HEK293T (cell line): ENCODE measurements at places on chromosomes 2 and 18.

GRCh38 chr2:217822296-217823252 lies 180.2 kb downstream of the TNS1 start:
- no peak for DNase-seq

DNA sequence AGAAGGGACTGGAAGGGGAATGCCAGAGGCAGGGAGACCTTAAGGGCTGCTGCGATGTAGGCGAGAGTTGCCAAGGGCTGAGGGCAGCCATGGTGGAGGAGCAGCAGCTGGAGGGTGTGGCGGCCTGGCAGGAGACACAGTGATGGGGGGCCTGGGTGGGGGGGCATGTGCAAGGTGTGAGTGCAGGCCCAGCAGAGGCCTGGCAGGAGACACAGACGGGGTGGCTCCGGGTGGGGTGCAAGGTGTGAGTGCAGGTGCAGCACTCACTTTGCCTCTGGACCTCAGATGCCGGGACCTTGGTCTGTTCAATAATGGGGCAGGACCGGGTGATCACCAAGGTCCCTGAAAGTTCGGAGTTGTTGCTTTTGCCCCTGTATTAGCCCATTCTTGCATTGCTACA lies 76.2 kb upstream of the ODC1 start:
- DNase-seq: no peak

- DNase-seq: no peak
Measured at GRCh38 chr2:55879976-55880375, 43.6 kb downstream of the EFEMP1 start.

- no peak for DNase-seq
Measured at GRCh38 chr2:231708773-231709635, 679 bp downstream of the PTMA start.

GRCh38 chr2:213932-214693 lies 49.7 kb downstream of the SH3YL1 start:
- no peak for DNase-seq

DNA sequence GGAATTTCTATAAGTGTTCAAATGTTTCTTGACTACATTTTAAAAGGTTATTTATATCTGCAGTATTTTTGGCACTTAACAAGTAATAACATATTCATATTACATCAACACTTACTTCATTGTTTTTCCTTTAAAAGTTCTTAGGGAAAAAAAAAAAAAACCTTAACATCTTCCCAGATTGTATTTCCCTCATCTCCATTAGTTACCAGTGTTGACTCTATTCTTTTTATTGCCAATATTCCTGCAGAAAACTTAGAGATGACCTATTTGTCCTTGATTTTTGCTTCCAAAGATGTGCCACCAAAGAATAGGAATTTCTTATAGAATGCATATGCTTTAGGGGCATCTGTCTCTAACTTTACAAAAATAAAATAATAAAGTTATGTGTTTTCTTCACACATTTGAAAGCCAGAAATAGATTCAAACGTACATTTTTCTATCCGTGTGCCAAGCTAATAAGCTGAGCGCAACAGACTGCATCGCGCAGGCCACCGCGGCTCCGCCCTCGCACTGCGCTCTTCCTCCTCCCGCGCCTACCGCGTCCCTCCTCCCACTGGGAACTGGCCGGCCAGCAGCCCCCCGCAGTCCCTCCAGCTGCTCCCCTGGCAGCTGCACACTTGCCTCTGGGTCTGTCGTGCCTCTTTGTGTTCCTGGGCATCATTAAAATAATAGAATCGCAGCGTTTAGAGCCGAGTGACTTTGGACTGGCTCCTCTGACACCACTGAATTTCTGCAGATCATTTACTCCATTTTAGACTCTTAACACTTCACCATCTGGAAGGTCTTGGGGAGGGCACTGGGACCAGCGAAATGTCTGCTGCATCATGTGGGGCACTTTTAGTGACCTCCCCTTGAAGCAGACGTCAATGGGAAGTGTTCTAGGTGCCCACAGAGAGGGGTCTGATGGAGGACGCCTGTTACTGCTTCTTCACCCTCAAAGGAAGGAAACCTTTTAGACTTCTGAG lies 21.2 kb upstream of the NAB1 start:
- DNase-seq: no peak

DNA sequence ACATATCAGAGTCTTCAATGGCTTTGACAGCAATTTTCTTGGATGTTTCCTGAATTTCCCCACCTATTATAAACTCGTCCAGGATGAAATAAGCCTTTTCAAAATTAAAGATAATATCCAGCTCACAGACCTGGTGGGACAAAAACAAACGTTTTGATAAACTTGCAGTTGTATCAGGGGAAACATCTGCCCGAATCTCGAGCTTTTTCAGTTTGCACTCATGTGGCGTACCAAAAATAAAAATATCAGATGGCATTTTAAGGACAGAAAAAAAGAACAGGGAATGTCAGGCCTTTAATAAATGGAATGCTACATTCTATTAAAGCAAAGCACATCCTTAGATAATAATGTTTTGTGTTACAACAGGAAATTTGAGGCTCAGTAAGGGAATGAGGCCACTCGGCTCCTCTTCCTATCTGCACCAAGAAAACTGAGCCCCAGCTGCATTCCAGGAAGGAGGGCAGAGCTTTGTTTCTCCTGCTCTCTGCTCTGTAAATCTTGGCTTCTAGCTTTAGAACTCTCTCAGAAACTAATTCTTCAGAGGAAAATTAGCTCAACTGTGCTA lies 72.1 kb downstream of the AP1S3 start:
- DNase-seq: no peak

GRCh38 chr2:61750624-61751023 lies 103.2 kb downstream of the FAM161A start:
- DNase-seq: no peak

GRCh38 chr18:62634979-62635630 lies 80.2 kb upstream of the PHLPP1 start:
- DNase-seq: no peak

DNA sequence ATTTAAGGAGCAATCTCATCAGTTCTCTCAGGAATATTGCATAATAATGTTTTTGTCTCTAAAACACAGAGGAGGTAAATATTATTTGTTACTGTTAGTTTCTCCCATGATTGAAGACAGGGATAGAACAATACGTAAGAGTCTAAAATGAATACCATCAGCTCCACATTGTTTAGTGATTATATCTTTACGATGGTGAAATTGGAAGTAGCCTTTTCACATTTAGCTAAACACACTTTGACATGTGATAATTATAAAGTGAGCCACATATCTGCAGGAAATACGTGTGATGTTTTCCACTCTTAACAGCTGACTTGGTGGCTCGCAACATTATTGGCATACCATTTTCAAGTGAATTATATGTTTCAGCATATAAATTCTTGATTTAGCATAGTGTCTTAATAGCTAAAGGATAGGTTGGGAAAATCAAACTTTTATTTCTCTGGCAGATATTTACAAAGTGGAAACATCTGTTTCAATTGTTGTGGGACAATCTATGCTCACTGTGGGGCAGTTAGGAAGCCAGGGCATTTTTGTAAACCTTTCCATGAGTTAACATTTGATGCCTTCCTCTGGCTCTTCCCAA lies 208.1 kb upstream of the RASGRP3 start:
- DNase-seq: no peak
